ENCODE measurements at places on chromosomes 2 and 18. TPM values are rescaled to one million over a fixed set of nuclear protein-coding genes. Genes with fewer than 3 reads are reported as not detected.

Gene ZRANB3
- total RNA-seq, result 5.6 TPM

Gene COMMD1
- 6.4 TPM for total RNA-seq

DNA sequence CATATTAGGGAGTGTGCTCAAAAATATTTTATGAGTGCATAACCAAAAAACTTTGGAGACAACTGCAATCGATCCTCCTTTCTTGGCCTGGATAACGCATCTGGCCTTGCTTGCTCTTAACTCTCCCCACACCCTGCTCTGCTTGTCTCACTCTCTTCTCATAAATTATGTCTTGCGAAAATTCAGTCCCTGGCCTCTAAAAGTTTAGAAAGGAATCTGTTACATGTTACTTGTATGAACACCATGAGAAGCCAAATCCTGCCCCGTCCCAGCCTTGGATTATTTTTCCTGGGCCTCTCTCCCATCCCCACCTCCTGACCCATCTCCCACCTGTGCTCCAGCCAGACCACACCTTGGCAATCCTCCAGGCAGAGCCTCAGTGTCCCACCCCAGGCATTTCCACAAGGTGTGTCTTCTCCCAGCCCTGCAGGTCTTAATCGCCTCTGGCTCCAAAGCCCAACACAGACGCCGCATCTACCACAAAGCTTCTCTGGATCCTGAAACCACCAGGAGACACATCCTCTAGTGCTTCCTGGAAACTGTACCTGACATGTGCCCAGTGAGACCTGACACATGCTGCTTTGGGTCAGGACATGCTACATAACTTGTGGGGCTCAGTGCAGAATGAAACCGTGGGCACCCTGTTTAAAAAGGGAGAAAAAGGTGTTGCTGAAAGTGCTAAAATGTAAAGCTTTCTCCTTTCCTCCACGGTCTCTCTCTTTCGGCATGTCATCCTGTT lies 99.6 kb upstream of the ST3GAL5 start:
- no peak for DNase-seq

DNA sequence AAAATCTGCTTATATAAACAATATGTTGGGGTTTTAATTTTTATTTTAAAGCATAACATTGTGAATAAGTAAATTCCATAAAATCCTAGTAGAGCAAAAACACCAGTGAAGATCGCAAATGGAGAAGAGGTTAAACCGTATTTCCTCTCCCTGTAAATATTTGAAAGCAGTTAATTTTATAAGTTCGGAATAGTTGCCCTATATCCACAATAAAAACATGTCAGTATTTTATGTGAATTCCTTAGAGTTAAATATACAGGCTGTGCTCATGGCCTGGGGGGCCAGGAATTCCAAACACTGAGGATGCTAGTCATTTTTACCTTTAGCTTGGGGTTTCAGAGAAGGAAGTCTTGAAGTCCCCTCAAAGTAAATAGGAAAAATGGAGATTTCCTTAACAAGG lies 135.0 kb downstream of the FIGN start:
- no peak for DNase-seq

DNA sequence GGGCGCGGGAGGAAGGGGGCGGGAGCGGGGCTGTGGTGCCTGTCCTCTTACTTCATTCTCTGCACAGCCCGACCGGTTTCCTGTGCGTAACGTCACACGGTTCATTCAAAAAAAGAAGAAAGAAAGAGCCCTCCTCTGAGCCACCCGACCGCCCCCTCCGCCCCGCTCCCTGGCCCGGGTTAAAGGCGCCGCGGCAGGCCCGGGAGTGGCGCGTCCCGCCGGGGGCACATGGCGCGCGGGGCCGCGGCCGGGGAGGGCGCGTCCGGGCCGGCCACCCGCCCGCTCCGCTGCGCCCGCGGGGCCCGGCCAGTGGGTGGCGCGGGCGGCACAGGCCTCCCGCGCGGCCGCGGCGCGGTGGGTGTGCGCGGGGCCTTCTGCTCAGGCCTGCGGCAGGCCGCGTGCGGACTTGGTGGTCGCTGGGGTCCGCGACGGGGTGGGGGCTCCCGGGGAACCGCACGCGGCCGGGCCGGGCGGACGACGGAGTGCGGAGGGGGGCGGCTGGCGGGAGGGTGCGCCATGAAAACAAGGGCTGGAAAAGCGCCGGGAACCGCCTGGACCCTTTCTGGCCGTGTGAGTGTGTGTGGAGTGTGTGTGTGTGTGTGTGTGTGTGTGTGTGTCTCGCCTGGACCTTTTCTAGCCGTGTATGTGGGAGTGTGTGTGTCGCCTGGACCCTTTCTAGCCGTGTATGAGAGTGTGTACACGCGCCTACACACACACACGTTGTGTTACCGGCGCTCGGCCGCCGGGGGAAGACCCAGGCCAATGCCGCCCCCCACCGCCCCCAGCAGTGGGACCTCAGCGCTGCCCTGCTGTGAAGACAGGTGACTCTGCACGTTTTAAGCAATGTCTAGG lies 780 bp upstream of the BCL2 start:
- peak; percentile 20 for DNase-seq

Gene PKDCC
- 83.9 TPM for total RNA-seq

DNA sequence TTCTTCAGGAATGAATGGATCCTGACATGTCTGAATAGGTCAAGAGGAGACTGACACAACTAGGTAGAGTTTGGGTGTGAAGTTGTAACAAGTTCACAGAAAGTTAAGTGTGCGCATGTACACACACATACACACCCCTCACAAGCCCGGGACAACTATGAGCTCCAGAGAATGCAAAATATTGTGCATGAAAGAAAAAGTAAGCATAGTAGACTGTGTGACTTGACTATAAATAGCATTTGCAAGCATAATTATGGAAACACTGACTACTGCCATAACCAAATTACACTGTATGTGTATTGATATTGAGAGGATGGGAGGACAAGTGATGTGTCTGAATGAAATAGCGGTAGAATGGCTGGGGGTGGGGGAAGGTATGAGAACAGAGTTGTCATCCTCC lies 157.1 kb upstream of the NCK2 start:
- no peak for DNase-seq

DNA sequence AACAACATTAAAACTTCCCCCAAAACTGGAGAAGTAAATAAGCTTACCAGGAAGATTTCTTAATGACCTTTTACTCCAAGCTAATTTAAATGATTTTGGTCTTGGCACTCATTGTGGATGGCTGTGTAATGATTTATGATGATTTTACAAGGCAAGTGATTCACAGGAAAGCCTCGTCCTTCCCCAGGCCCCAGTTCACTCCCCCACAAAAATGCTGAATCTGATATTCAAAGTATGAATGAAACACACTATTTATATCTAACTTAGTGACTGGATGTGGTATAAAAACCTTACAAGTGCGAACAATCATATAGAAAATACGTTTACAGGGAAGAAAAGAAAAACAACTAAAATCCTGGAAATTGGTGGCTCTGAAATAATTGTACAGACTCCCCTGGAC lies 49.8 kb downstream of the ZNF516 start:
- peak; percentile 33 for DNase-seq

Gene FN1
- 0.03 TPM for total RNA-seq

Gene CHRNG
- not detected for total RNA-seq
